ENCODE measurements at places on chromosomes 4 and X.

DNA sequence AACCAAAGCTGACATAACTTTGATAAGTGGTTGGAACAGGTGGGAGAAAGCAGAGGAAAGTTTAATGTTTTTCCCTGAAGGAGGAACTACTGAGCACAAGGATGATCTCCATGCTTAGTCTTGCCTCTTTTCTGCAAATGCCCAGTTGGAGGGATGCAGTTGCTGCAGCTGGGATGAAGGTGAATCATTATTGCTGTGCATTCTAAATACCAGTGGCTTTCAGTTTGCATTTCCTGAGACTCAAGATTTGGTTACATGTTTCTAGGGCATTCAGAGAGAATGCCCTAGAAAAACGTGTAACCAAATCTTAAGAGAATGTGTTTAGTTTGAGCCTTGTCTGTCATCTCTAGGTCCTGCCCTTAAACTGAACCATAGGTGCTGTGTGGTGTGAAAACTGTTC, 42.2 kb downstream of the METTL14 start:
- no peak for DNase-seq

DNA sequence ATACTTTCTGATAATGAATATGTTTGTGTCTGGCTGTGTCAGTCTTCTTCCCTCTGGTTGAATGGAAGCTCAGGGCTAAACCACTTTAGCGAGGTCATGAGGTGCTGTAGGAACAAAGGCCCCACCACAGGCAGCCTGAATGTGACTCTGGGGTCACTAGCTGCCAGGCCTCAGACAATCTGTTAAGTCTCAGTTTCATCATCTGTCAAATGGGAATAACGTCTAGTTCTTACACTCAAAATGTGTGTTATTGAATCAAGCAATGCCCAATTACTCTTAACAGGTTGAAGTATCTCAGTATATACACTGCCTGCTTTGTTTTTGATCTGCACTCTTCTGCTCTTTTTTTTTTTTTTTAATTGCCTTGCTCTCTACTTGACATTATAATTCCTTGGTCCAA, 148.6 kb downstream of the STK32B start:
- no peak for DNase-seq

DNA sequence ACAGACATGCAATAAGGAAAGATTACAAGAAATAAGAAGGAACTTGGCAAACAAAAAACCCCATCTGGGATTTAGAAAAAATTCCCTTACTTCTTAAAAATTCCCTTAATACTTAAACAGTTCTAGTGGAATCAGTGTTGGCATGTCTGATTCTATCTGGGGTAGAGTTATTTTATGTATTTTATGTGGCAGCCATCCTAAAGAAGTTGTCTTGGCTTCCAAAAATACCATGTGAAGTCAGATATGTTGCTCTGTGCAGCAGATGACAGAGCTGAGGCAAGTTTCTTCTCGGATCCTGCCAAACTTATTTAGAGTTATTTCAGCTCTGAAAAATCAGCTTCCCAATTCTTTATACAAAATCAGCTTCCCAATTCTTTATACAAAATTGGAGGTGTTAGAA, 14.7 kb downstream of the YY2 start:
- no peak for DNase-seq

DNA sequence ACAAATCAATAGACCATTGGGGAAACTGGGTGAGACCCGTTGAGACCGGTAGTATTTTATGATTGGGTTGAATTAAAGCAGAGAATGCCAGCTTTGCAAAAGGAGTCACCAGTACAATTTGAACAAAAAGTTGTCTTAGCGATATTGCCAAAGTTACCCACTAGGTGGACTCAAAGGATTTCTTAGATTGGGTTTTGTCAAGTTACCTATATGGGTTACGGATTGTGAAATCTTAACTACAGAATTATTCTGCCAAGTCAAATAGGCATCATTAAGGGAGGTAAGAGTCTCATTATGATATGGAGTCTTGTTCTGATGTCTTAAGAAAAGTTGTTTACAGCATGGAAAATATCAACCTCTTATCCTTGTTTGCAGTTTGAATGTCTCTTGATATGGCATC, 15.0 kb upstream of the CT47A1 start:
- no peak for DNase-seq

DNA sequence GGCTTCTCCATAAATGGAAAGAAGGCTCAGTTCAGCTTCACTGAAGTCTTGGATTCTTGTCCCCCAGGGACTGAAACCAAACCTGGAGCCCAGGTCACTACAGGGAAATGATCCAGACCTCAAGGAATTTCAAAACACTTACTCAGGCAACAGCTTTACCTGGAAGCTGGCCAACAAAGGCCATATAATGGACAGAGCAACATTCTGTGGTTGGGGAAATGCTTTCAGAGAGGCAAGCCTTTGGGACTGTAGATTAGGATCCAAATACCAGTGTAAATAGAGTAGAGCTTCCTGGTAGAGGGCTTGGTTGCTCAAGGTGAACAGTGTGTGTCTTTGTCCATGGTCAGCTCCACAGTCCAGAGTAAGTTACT, 57.0 kb upstream of the PROM1 start:
- DNase-seq, result no peak

GRCh38 chrX:122422547-122422946, 761.5 kb upstream of the GRIA3 start:
- no peak for DNase-seq

- DNase-seq, result no peak
These were observed 3.0 kb upstream of the IL13RA1 start for GRCh38 chrX:118724365-118724764.
